ENCODE measurements at places on chromosomes 4 and X.
A peak's percentile ranks its signal among the peaks of the same experiment; 100 is the strongest.

DNA sequence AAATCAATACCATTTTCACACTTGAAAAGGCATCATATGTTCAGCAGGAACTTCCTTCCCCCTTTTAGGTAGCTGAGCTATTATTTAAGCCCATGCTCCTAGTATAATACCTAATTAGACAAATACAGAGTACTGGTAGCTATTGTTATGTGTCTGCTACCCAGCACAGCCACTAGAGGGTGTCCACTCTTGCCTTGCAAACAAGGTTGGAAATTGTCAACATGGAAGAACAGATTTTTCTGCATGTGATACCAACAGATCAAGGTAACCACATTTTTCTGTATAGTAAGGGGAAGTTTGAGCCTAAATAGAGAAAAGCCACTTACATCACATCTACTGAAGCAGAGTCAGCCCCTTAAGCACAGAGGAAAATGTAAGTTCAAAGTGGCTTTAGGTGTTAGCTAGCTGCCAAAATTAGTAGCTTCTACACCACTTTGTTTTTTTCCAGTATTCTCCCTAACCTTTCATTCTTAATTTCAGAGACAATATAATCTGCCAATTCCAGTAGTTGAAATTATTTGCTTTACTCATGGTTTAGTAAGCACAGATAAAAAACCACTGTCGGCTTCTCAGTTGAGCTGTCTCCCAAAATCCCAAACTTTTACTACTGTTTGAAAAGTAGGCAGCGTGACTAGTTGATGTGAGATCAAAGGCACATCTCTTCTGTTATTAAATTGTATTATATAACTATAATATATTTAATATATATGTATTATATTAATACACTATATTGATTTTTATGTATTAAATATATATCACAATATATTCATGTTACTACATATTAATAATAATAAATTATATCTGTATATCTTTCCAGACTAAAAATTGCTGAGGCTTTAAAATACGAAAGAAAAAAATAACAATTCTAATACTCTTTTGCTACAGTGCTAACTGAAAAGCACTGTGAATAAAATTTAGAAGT, 38.2 kb downstream of the EDNRA start:
- peak; percentile 11 for DNase-seq

DNA sequence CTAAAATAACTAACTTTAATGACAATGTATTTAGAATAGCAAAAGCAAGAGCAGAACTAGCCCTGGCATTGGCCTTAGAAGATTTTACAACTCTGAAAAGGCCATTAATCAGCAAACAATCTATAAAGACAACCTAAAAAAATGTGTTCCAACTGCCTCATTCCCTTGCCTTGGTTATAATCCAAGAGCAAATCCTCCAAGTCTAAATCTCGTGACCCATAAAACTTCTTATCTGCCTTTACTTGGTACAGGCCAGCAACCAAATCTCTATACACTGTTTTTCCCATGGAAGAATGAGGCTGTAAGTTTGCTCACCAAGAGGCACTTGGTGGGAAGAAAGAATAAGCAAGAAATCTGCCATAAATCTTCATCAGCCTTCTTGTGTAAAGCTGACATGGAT, 175.3 kb upstream of the MID1 start:
- DNase-seq: no peak

DNA sequence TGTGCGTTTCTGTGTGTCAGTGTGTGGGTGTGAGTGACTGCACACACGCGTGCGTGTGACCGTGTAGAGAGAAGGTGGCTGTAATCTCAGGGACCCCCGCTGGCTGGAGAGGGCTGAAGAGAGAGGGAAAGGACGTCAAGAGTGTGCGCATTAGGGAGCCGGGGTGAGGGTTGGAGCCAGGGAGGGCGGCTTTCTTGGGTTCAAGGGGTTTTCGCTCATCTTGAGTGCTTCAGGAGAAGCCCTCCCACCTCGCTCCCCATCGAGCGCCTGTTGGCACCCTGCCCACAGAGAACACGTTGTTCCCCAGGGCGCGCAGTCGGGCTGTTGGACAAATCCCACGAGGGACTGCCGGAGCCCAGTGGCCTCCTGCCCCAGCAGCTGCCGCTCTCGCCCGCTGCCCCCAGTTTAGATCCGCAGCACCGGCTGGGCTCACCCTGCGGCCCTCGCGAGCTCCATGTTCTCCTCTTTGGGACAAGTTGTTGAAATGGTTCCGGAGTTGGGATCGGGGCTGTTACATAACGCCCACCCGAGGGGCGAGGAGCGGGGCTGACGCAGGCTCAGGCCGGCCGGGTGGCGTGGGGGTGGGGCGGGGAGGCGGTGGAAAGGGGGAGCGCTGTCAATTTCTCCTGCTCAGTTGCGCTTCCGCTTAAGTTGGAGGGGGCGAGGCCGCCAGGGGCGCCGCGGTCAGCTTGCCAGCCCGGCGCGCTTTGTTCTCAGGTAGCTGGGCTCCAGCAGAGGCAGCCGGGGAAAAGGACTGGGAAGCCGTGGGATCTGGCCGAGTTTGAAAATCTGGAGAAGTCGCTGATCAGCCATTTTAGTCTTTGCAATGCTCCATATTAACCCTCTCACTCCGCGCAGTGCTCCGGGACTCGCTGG, 1.6 kb downstream of the GRIA2 start:
- no peak for DNase-seq

- DNase-seq: no peak
Observed at GRCh38 chr4:123359449-123360315, 36.9 kb upstream of the SPRY1 start.
